NK-92 treated with Interleukin-12 subunit alpha and Interleukin-12 subunit beta, amount 100 ng/mL, for 24 hours (cell line): ENCODE measurements at places on chromosomes 2 and 18.

GRCh38 chr2:32627441-32627813 lies 423 bp upstream of the TTC27 start:
- no peak for DNase-seq

GRCh38 chr2:161075701-161076100 lies 84.5 kb upstream of the TANK start:
- no peak for DNase-seq

DNA sequence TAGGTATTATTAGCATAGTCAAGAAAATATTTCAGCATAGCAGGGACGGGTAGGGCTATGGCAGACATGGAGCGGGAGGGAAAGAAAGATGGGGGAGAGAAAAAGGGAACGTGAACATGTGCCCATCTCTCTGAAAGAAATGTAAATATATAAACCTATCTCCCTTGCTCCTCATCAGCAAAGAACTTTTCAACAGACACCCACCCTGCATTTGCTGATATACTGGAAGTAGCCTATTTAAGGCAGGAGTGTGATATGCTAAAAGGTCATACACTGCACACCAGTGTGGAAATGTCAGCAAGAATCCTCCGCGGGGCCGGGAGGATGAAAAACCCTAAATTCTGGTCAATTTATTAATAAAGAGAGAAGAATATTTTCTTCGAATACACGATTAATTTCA lies 1.7 kb downstream of the MBOAT2 start:
- no peak for DNase-seq

GRCh38 chr2:78586316-78586715 lies 439.2 kb upstream of the REG3G start:
- no peak for DNase-seq
